CD8-positive, alpha-beta memory T cell (primary cell): ENCODE measurements at places on chromosomes 2 and 18. TPM values are rescaled to one million over a fixed set of nuclear protein-coding genes. Genes with fewer than 3 reads are reported as not detected.

DSC2 gene
- polyA plus RNA-seq: not detected

TDRD15 gene
- polyA plus RNA-seq: 0.05 TPM

ACKR3 gene
- polyA plus RNA-seq: 5.5 TPM

SELENOI gene
- 3.2 TPM for polyA plus RNA-seq

RGPD3 gene
- polyA plus RNA-seq: 0.12 TPM

PLB1 gene
- polyA plus RNA-seq: 0.16 TPM

TSPYL6 gene
- not detected for polyA plus RNA-seq

CCDC141 gene
- 3.9 TPM for polyA plus RNA-seq

ZDBF2 gene
- 2.0 TPM for polyA plus RNA-seq

RNF152 gene
- polyA plus RNA-seq: not detected

DNA sequence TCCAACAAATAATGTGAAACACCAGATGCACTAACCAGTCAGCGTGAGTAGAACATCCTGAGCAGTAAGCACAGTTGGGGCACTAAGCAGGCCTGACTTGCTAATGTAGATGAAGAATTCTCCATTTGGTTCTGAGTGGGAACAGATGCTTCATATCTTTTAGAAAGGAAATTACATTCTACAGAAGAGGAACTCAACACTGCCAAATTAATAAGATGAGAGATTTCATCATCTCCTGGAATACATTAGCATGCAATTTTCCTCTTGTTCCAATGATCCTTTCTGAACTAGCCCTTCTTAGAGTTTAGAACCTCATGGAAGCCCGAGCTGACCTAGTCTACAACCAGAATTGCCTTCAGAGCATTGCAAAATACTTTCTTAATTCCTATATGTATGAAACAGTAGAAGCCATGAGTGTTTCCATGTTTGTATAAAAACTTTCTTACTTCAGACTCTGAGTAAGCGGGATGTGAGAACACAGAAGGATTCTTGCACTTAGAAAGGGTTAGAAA lies 34.8 kb downstream of the COL5A2 start:
- H3K4me3 ChIP-seq: no peak overlapping the region
- H3K4me1 ChIP-seq: no peaks in the 10 kb centered on the region
- no peaks in the 10 kb centered on the region for H3K36me3 ChIP-seq
- H3K27ac ChIP-seq: no peak overlapping the region
- no peak for DNase-seq
- H3K27me3 ChIP-seq: no peaks in the 10 kb centered on the region

DNA sequence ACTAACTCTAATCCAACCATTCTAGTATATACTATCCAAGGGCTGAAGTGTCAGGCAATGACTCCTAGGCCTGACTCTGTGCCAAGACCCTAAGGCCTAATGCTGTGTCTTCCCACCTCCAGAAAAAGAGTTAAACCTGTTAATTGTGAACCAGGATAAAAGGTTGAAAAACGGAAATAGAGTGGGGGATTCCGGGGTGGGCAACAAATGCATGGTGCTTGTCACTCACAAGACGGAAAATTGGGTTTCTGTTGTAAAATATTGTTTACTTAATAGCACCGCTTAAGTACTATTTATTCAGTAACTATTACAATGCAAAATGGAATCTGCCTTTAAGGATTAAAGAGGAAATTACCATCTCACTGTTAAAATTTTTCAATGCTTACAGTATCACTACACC lies 3.2 kb downstream of the STK17B start:
- H3K36me3 ChIP-seq: peaks cover 12% of the 10 kb centered on the region
- H3K27me3 ChIP-seq: no peaks in the 10 kb centered on the region
- H3K27ac ChIP-seq: peak overlapping the region; percentile 98
- H3K4me1 ChIP-seq: peaks cover 41% of the 10 kb centered on the region
- no peak for DNase-seq
- H3K4me3 ChIP-seq: peak overlapping the region; percentile 88

- H3K4me1 ChIP-seq: no peaks in the 10 kb centered on the region
- DNase-seq: no peak
- H3K27ac ChIP-seq: no peak overlapping the region
- no peak overlapping the region for H3K4me3 ChIP-seq
- H3K27me3 ChIP-seq: no peaks in the 10 kb centered on the region
Observed at GRCh38 chr18:32439802-32440201, 30.9 kb downstream of the GAREM1 start.

DNA sequence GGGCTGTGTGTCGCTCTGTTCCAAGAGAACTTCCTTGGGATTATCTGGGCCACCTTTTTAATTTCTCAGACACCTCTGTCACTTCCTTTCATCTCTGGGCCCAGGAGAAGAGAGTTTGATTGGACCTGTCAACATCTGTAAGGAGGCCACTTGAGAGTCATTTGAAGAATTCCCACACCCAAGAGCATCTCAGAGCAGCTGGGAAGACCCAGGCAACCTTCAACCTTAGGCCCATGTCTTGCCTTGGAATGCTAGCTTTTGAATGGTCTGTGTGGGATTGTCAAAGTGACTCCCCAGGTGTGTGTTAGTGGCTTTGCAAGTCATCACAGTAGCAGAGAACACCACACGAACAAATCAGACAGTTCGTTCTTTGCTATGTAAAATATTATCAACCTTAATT lies 280.3 kb downstream of the CYRIA start:
- DNase-seq: no peak
- no peak overlapping the region for H3K27ac ChIP-seq
- H3K27me3 ChIP-seq: no peaks in the 10 kb centered on the region
- H3K4me1 ChIP-seq: no peaks in the 10 kb centered on the region

GRCh38 chr2:167103028-167103756 lies 214.9 kb downstream of the XIRP2 start:
- H3K27me3 ChIP-seq: no peaks in the 10 kb centered on the region
- no peak overlapping the region for H3K4me3 ChIP-seq
- no peaks in the 10 kb centered on the region for H3K36me3 ChIP-seq

- no peak overlapping the region for H3K27ac ChIP-seq
- no peaks in the 10 kb centered on the region for H3K4me1 ChIP-seq
- DNase-seq: no peak
- no peak overlapping the region for H3K4me3 ChIP-seq
- no peaks in the 10 kb centered on the region for H3K36me3 ChIP-seq
- H3K27me3 ChIP-seq: no peaks in the 10 kb centered on the region
Observed at GRCh38 chr18:22214731-22215528, 45.5 kb downstream of the GATA6 start.

GRCh38 chr2:10954856-10955818 lies 43.4 kb downstream of the KCNF1 start:
- H3K27ac ChIP-seq: no peak overlapping the region
- H3K27me3 ChIP-seq: no peaks in the 10 kb centered on the region
- H3K4me3 ChIP-seq: no peak overlapping the region

DNA sequence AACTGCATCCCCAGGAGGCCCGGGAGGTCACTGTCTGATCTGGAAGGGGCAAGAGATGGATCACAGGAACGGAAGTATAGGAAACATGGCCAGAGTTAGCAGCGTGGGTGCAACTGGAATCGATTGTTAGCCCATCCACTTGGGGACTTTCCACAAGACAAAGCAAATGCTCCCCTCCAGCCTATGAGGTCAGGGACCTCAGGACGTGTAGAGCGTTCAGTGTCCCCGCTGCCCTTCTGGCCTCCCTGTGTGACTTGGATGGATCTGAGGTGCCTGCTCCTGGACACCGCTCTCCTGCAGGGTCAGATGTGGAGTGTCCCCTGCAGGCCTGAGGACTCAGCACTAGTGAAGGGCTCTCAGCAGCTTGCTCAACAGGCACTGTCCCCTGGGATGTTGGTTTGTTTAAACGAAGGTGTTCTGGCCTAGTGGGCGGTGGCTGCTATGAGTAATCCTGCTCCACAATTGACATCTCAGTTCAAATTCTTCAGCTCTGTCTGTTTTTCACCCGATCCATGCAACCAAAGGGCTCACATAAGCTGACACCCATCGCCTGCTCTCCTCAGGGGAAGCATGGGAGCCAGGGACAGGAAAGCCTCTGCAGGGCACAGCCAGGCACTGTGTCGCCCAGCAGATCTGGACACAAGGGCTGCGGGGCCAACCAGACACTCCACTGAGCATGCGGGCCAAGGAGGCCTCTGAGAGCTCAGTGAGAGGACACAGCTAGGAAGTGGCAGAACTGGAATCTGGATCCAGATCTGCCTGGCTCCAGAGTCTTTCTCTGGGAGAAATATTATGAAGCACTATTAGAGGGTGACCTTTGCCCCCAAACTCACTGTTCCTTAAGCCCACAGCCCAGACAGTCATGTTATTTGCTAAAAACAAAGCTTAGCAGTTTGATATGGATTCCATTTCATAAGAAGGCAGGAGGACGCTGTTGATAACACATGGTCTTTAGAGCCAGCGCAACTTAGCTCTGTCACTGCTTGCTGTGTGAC lies 78.5 kb downstream of the RHOB start:
- H3K27me3 ChIP-seq: no peaks in the 10 kb centered on the region
- H3K4me3 ChIP-seq: no peak overlapping the region
- H3K36me3 ChIP-seq: no peaks in the 10 kb centered on the region
- no peak for DNase-seq
- H3K4me1 ChIP-seq: no peaks in the 10 kb centered on the region

- H3K36me3 ChIP-seq: no peaks in the 10 kb centered on the region
- H3K27me3 ChIP-seq: no peaks in the 10 kb centered on the region
Observed at GRCh38 chr2:40716879-40717278, 265.0 kb upstream of the SLC8A1 start.

- no peak overlapping the region for H3K27ac ChIP-seq
- no peaks in the 10 kb centered on the region for H3K27me3 ChIP-seq
- H3K4me3 ChIP-seq: no peak overlapping the region
- H3K36me3 ChIP-seq: no peaks in the 10 kb centered on the region
Observed at GRCh38 chr2:141554810-141555209, 576.0 kb downstream of the LRP1B start.

DNA sequence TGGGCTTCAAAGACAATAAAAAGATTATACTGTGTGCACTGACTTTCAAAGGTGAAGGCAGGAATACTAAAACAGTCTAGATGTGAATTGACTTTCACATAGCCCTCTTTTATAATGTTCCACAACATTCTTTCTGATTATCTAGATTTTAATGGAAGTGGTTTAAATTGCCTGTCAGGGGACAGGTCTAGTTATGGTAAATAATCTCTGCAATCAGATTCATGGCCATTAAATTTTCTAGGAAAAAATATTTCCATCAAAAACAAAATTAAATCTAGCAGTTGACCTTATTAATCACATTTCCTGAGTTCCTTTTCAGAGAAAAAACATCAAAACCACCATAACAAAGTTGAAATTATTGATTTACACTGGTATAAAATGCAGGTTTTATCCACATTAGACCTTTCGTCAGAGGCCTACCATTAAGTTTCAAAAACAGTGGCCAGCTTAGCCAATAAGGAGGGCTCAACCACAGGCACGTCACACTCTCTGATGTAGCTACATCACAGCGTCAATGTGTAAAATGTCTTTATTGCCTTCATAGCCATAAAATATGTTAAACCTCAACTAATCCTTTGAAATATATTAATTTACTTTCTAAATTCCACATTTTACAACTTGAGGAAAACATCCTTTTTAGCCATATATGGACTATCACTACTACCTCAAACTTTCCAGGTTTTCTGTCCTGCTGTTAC lies 79.4 kb downstream of the NOL10 start:
- no peaks in the 10 kb centered on the region for H3K27me3 ChIP-seq
- no peak overlapping the region for H3K4me3 ChIP-seq
- H3K27ac ChIP-seq: no peak overlapping the region
- H3K36me3 ChIP-seq: no peaks in the 10 kb centered on the region
- no peaks in the 10 kb centered on the region for H3K4me1 ChIP-seq

DNA sequence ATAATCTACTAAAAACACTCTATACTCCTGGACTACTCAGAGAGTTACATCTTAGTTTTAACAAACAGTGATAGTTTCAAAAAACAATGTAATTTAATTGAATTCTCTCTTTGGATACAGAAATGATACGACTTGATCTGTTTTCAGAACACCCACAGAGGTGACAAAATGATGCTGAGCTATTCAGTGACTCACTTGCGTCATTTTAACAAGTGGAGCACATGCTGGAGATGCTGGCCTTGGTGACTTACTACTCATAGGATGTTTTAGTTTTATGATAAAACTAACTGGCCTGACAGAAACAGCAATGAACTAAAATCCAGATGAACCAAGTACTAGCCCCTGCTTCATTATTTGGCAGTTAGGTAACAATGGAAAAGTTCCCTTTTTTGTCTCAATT lies 101.3 kb upstream of the ITGB6 start:
- DNase-seq: no peak
- H3K4me1 ChIP-seq: peaks cover 20% of the 10 kb centered on the region
- peaks cover 24% of the 10 kb centered on the region for H3K36me3 ChIP-seq
- H3K27ac ChIP-seq: no peak overlapping the region
- no peaks in the 10 kb centered on the region for H3K27me3 ChIP-seq
